ENCODE measurements at places on chromosomes 12 and 14.
A peak's percentile ranks its signal among the peaks of the same experiment; 100 is the strongest.

GRCh38 chr12:124569375-124570148 lies 2.1 kb upstream of the NCOR2 start:
- DNase-seq: no peak

DNA sequence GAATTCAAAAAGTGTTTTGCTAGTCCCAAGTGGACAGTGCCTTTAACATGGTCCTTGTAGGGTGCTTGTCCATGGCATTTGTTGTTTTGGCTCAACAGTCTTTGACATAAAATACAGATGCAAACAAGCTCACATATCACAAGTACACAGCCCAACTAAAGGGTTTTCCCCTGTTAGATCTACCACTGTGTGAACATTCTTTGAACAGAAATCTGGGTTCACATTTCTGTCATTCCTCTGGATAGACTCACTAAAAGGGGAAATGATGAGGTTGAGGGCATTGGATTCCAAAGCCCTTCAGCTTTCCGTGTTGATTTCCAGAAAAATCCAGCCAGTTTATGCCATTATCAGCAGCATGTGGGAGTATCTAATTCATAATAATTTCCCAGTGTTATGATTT lies 54.1 kb downstream of the EP400 start:
- DNase-seq: no peak

GRCh38 chr14:102810523-102810922 lies 33.3 kb downstream of the TRAF3 start:
- no peak for DNase-seq

- no peak for DNase-seq
These were observed 18.9 kb downstream of the KIF26A start for GRCh38 chr14:104157016-104157928.

DNA sequence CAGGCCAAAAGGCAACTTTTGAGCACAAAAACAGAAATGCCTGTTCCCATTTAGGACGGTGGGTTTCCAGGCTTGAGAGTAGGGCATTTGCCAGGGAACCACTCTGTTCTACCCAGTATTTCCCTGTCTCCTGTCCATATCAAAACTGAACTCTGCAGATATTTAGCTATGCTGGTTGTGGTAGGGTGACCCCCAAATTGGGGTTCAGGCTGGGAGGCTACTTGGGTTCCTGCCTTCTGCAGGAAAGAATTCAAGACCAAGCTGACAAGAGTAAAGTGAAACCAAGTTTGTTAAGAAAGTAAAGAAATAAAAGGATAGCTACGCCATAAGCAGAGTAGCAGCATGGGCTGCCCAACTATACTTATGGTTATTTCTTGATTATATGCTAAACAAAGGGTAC lies 3.6 kb upstream of the BLTP3B start:
- no peak for DNase-seq

DNA sequence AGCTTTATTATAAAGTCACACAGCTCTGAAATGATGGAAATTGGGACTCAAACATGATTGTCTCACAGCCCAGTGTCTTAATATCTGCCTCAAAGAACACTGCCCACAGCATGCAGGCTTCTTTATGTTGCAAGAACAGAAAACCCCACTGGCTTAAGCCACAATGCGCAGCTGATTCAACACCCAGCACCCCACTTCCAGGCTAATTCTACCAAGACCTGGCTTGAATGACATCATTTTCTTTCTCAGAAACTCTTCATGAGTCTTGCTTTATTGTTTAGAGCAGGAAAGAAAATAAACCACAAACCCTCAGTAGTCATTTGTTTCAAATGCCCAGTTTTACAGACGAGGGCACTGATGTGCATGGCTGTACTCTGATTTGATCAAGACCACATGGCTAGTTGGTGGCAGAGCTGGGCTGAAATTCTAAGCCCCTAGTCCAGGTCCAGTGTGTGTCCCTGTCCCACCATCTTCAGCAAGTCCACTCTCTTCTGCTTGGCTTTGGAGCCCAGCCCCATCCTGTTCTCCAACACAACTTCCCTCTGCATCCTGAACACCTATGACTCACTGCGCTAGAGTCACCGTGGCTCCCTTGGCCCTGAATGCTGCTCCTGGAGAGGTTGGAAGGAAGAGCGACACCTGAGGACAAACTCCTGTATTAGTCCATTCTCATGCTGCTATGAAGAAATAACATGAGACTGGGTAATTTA lies 50.3 kb upstream of the SRSF5 start:
- DNase-seq: no peak

GRCh38 chr12:58419196-58419760 lies 477.9 kb downstream of the ATP23 start:
- DNase-seq: no peak

GRCh38 chr14:77375973-77376770 lies 722 bp downstream of the TMED8 start:
- DNase-seq: peak; percentile 5

- DNase-seq: no peak
These were observed 853 bp downstream of the USP5 start for GRCh38 chr12:6852651-6853354.

DNA sequence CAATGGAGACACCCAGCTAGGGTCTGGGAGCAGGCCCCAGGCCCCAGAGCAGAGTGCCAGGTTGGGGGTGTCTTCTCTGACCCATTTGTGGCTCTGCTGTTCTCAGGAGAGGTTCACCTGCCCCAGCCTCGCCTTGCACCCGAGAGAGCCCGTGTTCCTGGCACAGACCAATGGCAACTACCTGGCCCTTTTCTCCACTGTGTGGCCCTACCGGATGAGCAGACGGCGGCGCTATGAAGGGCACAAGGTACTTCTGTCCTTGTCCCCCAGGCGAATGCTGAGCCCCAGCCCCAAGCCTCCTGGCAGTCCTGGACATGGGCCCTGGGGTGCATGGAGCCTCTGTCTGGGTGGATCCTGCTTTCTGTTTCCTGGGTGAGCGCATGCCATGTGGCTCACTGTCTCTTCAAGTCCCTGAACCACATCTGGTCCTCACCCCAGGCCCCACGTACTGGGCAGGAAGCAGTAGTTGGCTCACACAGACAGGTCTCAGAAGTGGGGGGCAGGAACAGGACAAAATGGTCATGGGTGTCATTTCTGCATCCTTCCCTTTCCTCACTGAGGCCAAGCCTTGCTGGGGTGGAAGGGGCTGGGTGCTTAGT lies 58.2 kb downstream of the BEGAIN start:
- no peak for DNase-seq

DNA sequence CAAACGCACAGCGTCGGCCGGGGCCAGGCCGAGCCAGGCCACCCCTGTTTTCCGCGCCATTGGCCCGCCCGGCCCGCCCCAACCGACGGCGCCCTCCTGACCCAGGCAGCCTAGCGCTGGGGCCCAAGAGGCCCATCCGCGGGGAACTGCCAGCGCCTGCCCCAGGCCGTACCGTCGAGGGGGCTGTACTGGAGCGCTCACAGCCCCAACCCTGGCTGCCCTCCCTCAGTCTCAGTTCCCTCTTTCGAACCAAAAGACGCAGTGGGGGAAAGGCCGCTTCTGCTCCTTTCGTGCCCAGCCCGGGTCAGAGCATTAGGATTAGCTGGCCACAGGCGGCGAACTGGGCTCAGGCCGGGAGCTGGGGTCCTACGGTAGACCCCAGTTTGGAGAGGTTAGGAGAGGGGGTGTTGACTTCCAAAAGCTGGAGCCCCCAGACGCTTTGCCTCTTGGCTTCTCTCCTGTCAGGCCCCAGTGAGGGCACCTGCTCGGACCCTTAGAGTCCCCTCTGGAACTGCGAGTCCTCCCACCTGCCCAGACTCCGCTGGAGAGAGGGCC lies 1.9 kb downstream of the NKX2-1 start:
- no peak for DNase-seq

GRCh38 chr12:75289753-75290152 lies 40.4 kb downstream of the CAPS2 start:
- DNase-seq: no peak

- DNase-seq: no peak
These were observed 30.9 kb upstream of the LUM start for GRCh38 chr12:91142221-91142631.

- no peak for DNase-seq
These were observed 28.0 kb downstream of the CEP290 start for GRCh38 chr12:88113871-88114270.

DNA sequence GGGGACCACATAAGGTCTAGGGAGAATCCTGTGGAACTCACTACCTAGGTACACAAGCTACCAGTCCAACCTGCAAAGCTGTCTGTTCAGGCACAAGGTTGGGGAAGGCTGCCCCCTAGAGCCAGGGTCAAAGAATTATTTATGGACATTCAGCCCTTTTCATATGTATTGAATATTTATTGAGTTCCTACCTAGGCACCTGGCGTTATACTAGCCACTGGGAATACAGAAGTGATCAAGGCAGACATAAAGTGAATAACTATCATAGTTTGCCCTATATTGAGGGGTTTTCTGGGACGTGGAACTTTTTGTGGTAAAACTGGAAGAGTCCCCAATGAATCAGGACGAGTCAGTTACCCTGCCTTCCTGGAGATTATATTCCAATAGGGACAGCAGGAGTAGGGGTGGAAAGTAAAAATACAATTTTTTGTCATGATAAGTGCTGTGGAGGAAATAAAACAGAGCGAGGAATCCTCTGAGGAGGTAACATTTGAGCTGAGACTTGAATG lies 5.8 kb upstream of the SLC48A1 start:
- peak; percentile 51 for DNase-seq

DNA sequence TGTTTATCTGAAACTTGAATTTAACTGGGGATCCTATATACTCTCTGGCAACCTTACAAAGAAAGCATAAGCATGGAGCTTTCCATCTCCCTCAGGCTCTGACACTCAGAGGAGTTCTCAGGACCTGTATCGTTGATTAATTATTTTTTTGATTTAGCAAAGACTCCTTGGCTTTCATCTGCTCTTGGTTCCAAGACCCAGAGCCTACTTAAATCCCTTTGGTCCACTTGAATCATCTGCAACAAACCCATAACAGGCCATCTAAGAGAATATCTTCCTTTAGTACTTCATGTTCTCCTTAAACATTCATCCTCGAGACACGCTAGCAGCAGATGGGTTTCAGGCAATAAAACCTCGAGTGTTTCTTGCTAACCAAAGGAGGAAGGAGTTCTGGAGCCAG lies 85.4 kb downstream of the ZFP36L1 start:
- DNase-seq: no peak

GRCh38 chr14:49896966-49897365 lies 4.1 kb downstream of the ARF6 start:
- no peak for DNase-seq

GRCh38 chr14:31955936-31956579 lies 121.0 kb upstream of the ARHGAP5 start:
- DNase-seq: no peak

DNA sequence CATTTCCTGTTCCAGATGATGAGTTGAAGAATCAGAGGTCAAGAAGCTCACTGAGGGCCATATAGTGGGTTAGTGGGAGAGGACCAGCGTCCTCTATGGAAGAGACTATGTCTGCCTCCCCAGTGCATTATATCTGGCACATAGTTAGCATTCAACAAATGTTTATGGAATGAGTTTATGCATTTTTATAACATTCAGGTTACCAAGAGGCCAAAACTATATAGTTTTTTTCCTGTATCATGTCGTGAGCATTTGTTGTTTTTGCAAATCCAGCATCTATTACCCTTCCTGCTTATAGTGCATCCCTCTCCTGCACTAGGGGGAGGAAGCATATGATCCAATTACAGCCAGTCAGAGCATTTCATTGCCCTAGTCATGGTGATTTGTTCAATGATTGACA lies 60.6 kb downstream of the SUDS3 start:
- DNase-seq: no peak

DNA sequence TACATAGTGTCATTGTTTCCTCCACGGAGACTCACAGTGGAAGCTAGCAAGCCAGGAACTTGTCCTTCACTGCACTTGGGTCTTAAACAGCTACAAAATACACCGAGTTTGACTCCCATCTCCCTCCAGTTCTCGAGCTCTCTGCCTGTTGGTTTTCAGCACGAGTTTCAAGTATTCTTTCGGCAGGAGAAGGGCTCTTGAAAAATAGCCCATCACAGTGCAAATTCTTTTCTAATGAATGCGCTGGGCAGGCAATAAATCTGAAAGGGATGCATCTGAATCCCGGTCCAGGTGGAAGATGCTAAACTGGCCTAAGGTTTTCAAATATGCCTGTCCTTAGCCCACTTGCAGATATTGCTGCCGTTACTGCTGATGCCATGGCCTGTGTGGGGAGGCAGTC lies 173.9 kb downstream of the CACNA1C start:
- no peak for DNase-seq

- no peak for DNase-seq
These were observed 32.7 kb upstream of the GLIPR1 start for GRCh38 chr12:75447691-75448393.

DNA sequence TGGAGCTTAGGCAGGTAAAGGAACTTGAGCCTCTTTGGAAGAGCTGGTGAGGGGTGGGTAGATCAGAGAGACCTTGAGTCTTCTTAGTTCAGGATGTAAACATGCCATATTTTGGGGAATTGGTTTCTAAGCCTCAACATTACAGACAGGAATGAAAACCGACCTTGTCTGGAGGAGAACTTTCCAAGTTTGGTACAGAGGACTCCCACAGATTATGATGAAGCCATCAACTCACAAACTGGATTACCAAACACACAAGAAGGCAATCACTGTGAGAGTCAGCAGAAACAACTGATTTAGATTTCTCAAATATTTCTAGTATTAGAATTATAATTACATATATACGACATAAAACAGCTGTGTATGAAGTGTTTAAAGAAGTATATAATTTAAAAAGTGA lies 22.3 kb upstream of the AMN1 start:
- no peak for DNase-seq

DNA sequence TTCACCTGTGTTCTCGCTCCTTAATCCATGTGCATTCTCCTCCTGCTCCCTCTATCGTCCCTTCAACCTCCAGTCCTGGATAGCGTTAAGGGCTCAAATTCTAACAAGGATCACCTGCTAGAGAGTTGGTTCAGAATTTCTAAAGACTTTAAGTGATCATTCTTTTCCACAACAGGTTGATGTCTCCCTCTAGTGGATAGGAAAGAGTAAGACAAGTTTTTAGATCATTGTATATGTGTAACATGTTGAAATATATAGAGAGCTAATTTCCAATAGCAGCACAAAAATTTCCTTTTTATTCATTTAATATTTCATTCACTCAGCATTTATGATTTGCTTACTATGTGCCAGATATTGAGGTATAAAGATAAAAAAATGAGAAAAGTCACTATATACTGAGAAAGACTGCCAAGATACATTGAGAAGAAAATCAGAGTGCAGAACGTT lies 9.3 kb upstream of the ESR2 start:
- DNase-seq: no peak

DNA sequence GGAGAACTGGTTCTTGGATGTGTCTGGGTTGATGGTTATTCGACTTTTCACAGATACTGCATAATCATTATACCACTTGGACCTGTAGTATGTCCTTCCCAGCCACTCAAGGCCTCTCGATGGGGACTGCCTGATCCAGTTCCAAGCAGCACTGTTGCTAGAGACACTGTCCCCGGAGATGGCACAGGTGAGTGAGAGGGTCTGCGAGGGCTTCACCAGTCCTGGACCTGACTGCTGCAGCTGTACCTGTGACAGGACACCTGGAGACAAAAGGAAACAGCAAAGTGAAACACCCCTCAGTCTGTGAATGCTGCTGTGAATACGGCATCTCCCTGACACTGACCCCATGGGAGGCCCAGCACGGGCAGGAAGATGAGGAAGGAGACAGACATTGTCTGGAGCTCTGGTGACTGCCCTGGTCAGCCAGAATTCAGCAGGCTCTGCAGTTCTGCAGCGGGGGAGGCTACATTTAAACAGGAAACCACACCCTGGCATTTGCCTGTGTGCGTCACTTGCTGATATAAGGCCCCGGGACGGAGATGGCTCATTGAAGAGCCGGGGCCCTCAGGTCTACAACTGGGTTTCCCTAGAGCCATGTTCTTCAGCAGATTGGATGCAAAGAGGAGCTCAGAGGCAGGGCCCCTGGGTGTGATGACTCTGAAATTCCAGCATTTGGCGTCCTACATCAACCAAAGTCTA lies 413.6 kb downstream of the TMEM121 start:
- no peak for DNase-seq

All from activated CD8-positive, alpha-beta memory T cell treated with anti-CD3 and anti-CD28 coated beads for 1 hour (primary cell).